Activated T-helper 1 cell treated with anti-CD3 and anti-CD28 coated beads, Interleukin-2, amount 50 U/mL, for 16 hours (primary cell): ENCODE measurements at places on chromosomes 13 and 19.

DNA sequence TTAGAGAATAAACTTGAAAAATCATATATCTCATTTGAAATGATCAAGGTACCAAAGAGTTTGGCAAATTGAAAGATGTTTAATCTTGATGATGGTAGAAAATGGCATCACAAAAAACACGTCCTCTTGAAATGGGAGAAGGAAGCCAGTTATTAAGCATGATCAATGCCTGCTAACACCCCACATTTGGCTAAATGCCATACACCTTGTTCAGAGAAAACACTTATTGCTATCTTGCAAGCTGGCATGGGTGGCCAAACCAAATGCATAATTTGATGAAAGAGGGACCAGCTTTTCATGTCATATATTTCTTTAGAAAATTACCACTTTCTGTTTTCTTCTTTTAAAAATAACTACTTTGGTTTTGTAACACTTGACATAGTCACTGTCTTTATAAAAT, 141.3 kb downstream of the ZAR1L start:
- no peak for DNase-seq

GRCh38 chr13:49649963-49650312, 21.6 kb downstream of the ARL11 start:
- no peak for DNase-seq

GRCh38 chr19:37964109-37964508, 57.1 kb downstream of the SIPA1L3 start:
- no peak for DNase-seq

- no peak for DNase-seq
These were observed 110.2 kb downstream of the KLF5 start for GRCh38 chr13:73168953-73169401.

DNA sequence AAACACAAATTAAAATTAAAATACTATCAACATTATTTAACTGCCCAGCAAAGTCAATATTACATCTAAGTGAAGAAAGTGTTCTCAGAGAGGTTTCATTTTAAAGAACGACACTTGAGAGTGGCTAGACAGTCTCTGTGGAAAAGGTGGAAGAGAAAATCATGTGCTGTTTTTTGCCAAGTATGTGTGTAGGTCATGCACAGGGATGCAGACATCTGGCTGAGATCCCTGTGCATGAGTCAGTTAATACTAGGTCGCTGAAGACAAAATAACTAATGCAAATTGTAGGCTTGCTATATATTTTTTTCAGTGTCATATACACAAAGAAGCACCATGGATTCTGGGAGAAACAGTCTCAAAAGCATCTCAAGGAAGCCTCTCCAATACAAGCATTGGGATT, 44.3 kb upstream of the ENOX1 start:
- DNase-seq: no peak

- DNase-seq: no peak
These were observed 3.0 kb downstream of the TRPM4 start for GRCh38 chr19:49160450-49161189.

GRCh38 chr13:102799426-102800144, 666 bp downstream of the BIVM start:
- no peak for DNase-seq

- DNase-seq: no peak
These were observed 5.7 kb downstream of the ERF start for GRCh38 chr19:42249149-42249750.

DNA sequence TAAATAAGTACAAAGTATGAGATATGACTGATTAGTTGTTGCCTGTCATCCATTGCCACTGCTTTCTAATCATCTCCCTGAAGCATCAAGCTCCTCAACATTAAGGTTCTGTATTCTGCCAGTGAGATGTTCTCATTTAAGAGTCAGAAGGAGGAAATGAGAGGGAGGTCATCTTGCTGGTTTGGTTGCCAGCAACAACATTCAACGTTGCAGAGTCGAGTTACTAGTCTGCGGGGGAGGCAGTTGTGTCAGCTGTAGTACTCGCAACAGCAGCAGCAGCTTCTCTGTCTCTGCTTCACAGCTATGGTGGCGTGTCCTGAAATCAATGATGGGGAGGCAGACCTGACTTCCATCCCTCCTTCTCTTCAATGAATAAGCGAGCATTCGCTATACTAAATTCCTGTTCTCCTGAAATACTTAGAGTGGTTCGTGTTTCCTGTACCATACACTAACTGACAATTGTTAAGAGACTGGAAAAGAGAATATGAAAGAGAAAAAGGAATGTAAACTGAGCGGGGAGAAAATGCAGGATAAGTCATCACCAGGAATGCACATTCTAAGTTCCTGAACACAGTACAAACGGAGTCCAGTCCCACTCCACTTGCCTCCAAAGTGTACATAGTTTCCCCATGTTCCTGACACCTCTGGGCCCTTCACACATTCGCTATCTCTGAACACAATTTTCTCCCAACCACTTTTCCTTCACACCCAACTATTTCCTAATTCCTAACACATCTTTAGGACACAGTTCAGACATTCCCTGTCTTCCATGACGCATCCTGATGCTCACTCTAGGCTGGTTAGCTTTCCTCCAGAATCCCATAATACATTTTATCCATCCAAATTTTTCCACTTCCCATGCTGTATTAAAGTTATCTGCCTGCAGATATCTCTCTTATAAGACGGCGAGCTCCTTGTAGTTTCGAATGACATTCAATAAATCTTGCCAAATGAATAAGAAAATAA, 263.0 kb downstream of the KLF12 start:
- DNase-seq: no peak

GRCh38 chr13:24249624-24250023, 59.8 kb upstream of the C1QTNF9 start:
- DNase-seq: no peak

DNA sequence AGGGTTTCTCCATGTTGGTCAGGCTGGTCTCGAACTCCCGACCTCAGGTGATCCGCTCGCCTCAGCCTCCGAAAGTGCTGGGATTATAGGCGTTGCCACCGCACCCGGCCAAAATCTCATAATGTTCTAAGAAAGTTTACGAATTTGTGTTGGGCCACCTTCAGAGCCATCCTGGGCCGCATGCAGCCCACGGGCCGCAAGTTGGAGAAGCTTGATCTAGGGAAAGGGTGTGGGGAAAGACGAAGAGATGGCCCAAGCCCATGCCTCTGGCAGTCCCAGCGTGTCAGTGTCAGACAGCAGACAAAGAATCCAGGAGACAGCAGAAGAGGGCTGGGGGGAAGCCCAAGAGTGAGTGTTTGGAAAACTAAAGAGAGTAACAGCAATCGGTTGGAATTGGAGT, 17.3 kb upstream of the PNMA8C start:
- no peak for DNase-seq

- no peak for DNase-seq
These were observed 525 bp downstream of the BORA start for GRCh38 chr13:72728290-72728605.

GRCh38 chr19:42250666-42251531, 4.0 kb downstream of the ERF start:
- no peak for DNase-seq

GRCh38 chr13:73960474-73960873, 173.7 kb downstream of the KLF12 start:
- no peak for DNase-seq

DNA sequence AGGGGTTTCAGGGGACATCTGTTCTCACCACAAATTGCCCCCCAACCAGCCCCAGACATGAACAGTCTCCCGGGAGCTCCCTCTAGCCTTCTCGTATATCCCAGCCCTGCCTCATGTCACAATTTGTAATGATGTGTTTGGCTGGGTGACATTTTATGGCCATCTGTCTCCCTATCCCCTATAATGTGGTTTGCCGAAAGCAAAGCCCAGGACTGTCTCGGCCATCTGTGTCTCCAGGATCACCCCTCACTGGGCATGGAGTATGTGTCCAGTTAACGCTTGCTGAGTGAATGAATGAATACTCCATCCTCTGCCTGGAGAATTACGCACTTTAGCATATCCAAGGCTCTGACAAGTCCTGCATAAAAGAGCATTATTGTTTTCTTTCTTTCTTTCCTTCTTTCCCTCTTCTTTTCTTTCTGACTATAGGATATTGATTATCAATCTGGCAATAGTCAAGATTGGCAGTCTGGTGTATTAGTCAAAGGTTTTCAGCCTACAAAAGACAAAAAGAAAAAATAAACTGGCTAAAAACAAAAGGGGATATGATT, 15.1 kb downstream of the HPN start:
- DNase-seq: no peak

DNA sequence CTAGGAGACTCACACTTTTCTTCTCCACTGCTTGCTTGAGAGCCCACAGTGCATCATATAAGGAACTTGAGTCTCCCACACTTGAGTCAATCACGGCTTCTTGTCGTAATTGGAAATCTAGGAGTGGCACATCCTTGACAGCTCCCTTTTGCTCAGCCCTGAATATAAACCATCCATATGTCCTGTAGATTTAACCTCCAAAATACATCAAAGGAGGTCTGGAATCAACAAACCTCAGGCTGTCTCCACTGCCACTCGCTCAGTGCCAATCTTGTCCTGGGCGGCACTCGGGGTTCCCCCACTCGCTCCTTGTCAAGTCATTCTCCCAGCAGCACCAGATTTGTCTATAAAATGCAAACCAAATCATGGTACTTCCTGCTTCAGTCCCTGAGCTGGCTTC, 84.4 kb upstream of the UQCRFS1 start:
- no peak for DNase-seq

DNA sequence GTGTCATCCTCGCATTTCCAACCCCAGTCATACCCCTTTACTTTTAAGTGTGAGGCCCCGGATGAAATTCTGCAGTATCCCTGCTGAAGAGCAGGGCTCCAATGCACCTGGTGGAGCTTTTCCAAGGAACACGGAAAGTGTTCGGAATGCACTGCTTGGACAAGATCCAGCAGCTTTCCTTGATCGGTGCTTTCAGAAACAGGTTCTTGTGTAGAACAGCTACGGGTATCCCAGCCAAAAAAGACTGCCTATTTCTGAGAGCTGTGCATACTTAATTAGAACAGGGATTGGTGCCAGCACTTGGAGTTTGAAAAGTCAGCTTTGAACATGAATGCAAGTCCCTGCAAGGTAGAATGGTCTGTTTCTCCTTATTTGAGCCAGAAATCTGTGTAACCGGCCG, 87.2 kb upstream of the C1QTNF9B start:
- no peak for DNase-seq

- DNase-seq: no peak
These were observed 2521.1 kb downstream of the PCDH9 start for GRCh38 chr13:64709079-64709478.
